ENCODE measurements at places on chromosomes 7 and 10.

- DNase-seq: no peak
These were observed 53.6 kb downstream of the GPR37 start for GRCh38 chr7:124712017-124712416.

DNA sequence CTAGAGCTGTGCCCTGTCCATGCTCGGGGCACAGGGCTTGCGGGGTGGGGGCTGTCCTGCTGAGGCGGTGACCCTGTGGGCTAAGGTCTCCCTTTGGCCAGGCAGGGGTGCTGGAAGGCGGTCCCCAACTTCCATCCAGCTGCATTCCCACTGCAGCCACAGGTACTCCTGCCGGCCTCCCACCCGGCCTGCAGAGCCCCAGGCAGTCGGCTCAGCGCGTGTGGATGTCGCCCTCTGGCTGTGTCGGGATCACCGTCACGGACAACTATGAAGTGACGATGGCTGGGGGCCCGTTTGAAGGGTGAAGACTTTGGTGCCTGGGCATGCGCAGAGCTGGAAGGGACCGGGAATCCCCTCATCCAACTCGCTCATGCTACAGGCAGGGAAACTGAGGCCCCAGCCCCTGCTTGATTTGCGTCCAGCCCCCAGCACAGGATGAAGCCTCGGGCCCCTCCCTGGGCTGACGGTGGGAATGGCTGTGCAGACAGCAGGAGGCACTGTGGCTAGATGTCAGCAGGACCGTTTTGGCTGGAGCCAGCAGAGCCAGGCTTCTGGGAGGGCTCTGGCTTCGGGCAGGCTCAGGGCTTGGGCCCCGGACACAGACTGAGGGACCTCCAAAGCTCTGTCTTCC, 2.3 kb upstream of the TMEM184A start:
- DNase-seq: no peak

- DNase-seq: no peak
These were observed 107.6 kb downstream of the KCNMA1 start for GRCh38 chr10:77530011-77530410.

DNA sequence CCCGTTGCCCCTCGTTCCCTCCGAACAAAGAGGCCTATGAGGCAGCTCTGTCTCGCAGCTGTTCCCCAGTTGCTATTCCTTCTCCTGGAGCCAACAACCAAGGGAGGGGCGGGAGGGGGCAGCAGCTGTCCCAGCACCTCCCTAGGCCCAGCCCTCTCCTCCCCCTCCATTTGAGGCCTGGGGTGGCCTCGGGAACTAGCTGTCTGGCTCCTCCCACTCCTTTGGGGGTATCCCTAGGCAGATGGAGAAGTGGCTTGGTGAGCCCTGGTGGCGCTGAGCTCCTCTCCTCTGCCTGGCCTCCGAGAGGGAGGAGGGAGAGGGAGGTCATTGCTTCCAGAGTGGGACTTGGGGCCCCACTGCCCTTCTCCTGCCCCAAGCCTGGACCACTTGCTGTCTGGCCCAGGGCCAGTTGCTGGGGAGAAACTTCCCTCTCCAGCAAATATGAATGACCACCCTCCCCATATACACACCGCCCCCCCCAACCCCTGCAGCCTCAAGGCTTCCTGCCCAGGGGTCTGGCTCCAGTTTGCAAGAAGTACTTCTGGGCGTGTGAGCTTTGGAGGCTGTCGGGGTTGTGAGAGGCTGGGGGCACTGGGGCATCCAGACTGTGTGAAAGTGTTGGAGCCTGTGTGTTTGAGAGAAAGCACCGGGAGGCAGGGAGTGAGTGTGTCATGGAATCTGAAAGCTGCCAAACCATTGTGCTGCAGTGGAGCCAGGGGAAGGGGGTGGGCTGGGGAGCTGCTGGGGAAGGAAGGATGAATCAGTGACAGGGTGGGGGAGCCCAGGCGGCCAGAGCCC, 3.1 kb downstream of the FLNC start:
- DNase-seq: peak; percentile 38

GRCh38 chr10:49272251-49273081, 26.5 kb upstream of the C10orf71 start:
- no peak for DNase-seq

DNA sequence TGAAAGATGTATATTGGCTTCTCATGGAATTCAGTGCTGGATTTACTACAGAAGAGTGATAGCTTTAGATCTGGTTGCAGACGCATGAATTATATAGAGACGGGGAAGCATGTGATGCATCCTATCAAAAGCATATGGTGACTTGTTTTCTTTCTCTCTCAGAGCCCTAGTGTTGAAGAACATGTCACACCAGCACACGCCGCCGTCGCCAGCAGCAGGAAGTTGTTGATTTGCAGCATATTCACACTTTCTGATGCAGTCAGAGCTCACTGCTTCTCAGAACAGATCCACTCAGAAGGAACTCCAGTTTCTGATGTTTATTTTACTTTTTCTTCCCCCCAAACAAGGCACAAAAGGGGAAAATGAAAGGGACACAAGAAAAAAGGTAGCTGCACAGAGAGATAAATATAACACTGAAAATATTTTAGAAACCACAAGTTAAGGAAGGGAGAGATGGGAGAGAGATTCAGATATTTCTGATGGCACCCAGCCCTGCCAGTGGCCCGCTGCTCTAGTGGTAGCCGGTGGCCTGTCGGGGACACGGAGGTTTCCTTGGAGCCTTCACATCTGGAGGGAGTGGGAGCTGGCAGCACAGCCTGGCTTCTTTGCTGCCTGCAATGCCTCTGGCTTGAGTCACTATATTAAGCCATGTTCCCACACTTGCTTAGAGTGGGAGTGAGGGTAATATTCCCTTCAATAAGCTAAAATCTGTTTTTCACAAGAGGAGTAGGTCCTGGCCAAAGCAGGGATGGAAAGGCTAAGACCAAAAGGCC, 123.2 kb downstream of the NRP1 start:
- DNase-seq: no peak

GRCh38 chr7:98291717-98292116, 10.2 kb downstream of the BRI3 start:
- no peak for DNase-seq

GRCh38 chr10:127973791-127974311, 66.9 kb downstream of the PTPRE start:
- peak; percentile 54 for DNase-seq

DNA sequence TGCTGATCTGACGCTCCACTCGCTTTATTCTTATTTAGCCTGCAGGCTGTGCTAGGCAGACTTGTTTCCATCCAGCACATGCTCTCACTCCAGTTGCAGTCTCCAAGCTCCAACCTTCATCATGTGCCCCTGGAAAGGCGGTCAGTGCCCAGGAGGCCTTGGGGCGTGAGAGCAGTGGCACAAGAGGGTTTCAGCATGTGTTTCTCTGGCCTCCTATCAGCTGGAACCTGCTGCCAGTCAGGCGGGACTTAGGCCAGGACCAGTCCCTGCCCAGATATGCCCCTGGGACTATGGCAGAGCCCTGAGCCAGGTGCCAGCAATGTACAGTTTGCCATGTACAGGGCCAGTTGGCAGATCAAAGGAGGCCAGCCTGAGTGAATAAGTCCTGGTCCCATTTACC, 330.2 kb upstream of the FZD1 start:
- DNase-seq: no peak

DNA sequence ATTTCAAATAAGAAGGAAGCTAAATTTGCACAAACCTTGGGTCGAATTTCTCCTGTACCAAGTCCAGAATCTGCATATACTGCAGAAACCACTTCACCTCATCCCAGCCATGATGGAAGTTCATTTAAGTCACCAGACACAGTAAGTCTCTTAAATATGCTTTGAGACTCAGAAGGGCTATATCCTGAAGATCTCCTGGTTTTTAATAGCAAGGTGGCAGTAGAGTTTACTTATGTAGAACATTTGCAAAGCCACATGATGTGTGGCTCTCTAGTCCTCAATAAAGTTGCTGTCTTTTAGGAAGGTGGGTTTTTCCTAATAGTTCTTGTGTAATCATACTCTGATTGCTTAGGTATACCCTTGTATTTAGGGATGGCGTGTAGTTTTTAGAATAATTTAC, 8.7 kb downstream of the DBF4 start:
- DNase-seq: no peak

DNA sequence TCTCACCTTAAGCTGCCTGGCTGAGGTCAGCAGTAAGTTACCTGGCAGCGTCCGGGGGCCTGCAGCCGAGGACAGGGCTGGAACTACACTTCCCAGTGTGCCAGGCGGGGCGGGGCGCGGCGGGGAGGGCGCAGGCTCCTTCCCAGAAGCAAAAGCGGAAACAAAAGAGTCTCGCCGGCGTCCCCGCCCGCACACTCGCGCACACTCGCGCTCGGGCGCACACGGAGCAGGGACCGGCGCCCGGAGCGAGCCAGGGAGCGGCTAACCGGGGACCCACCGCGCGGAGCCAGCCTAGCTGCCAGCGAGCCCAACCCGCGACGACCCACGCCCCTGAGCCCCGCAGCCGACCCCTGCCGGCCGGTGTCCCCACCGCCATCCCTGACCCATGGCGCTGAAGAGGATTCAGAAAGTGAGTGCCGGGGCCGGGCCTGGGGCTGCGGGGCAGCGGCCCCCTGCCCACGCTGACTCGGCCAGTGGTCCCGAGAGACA, at the start of gene UBE2D1:
Gene UBE2D1, plus strand, starts transcription at position 190 of the 489 bp plus-strand sequence. Its CDS starts 196 bp downstream, at position 386.
- peak; percentile 87 for DNase-seq

GRCh38 chr10:69845574-69846292, 44.0 kb downstream of the COL13A1 start:
- DNase-seq: no peak

DNA sequence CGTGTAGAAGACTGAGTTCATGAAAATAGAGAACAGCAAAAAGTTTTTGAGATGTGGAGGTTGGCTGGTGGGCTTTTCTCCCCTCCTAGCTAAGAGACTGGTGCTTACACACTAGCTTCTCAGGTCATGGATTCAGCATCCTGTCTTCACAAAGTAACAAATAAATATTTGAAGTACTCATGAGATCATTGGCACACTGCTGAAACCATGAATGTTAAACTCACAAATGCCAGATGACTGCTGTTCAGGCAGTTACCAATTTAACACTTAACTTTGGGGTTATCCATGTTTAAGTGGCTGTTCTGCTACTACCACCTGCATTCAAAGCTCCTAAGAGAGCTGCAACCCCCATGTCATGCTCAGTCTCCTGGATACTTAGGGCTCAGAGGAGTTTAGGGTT, 119.0 kb upstream of the BET1 start:
- DNase-seq: no peak

- no peak for DNase-seq
These were observed 115.5 kb upstream of the GALNT17 start for GRCh38 chr7:71016401-71016800.

DNA sequence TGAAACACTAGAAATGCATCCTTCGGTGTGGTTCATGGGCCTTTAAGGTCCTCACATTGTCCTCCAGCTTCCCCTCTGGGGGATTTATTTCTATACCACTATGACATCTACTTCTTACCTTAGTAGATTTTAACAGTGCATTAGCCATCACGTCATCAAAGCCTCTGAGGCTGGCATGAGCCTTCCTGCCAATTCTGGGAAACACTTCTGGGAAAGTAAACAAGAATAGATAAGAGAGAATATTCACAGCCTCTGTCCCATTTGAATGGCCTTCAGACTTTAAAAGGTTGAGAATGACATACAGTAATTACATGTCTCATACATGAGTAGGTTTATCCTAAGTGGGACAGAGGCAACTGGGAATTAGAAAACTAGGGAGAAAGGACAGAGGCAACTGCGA, 89.7 kb downstream of the AMPH start:
- no peak for DNase-seq

DNA sequence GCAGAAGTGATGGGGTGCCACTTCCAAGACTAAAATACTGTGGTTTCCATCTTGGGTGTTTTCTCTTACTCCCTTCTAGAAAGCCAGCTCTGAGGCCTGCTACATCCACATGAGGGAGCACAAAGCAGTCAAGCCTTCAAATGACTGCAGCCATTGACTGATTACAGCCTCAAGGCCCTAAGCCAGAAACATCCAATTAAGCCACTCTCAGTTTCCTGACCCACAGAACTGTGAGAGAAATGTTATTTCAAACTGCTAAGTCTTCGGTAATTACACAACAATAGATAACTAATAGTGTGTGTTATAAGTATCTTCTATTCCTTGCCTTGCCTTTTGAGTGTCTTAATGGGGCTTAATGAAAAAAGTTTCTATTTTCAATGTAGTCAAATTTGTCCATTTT, 24.8 kb downstream of the BRAF start:
- DNase-seq: peak; percentile 1

DNA sequence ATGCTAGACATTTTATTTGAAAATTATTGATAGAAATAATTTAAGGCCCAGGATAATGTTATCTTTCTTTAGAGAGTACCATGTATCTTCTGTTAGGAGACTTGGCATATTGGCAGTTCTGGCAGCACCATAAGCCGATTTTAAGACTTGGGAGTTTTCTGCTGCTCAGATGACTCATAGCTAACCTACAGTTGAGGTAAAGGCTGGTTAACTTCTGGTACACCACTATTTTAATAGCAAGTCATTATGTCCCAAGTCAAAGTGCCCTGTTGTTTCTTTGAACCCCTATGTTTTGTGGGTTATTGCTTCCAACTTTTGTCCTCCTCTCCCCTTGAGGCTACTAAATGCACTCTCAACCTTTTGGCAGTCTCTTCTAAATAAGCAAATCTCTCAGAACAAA, 25.2 kb downstream of the ATRNL1 start:
- DNase-seq: no peak

DNA sequence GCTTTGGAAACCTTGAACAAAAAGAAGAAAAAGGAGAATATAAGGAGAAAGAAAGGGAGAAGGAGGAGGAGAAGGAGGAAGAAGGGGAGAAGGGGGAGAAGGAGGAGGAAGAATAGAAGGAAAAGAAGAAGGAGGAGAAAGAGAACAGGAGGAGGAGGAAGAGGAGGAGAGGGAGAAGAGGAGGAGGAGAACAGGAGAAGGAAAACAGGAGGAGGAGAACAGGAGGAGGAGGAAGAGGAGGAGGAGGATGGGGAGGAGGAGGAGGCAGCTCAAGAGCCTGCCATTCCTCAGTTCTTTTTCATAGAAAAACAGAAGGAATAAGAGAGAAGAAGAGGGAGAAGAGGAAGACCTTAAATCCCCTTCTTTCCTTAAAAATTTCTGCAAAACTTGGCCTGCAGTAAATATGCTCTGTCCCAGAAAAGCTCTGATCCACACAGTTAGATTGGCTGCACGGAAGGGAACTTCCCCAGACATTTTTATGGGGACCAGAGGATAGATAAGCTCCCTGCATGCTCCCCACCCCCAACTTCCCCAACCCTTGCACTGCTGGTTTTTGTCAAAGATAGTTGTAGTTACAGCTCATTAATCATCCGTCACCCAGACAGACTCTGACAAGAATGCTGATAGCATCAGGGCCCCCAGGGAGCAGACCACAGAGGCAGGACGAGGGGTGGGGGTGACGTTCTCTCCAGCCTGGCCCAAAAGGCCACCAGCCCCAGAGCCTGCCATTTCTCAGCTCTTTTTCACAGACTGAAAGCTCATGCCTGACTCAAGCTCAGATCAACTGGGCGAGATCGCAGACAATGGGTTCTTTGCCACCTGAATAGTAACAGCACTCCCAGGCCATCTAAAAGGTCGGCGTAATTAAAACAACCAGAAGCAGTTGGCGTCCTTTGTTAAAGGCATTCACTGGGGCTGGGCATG, 34.5 kb upstream of the LYZL1 start:
- DNase-seq: no peak

DNA sequence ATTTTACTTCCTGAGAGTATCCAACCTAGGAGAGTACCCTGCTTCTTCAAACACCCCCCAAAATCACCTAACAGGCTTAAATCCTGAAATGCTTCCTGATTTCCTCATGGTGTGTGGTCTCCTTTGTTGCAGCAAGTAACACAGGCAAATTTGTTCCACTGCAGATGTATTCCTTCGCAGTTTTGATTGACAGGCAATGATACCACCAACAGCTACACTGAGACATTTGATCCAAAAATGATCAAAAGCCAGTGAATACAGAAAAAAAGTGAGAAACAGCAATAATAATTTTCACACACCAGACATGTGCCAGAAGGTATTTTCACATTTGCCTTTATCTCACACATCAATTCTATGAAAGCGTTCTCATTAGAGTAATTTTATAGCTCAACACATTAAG, 95.9 kb downstream of the HERPUD2 start:
- no peak for DNase-seq

Data from substantia nigra (tissue), 51 donors.